GM13977 (cell line): ENCODE measurements at places on chromosomes 3 and 15.

DNA sequence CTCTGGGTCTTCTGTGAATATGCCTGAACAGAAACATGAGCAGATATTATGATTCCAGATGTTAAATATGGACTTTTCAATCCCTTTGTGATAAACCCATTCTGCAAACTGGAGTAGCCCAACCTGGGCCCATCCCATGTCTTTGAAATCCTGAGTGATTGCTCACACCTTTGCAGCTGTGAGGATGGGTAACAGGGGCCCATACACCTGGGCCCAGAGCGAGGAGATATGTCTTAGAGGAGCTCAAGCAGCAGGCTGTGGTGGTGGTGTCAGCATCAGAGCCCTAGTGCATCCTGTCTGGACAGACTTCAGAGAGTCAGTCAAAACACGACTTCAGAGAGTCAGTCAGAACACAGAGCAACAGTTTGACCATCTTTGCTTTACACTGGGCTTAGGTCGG is 64.9 kb upstream of the LIMD1 start:
- DNase-seq: no peak

GRCh38 chr15:59817053-59817452 is 127.9 kb upstream of the BNIP2 start:
- no peak for DNase-seq

- DNase-seq: no peak
Observed at GRCh38 chr15:47136236-47136635, 581.1 kb upstream of the SEMA6D start.

- no peak for DNase-seq
Observed at GRCh38 chr15:46938169-46938568, 779.1 kb upstream of the SEMA6D start.

GRCh38 chr3:94117729-94118128 is 54.9 kb downstream of the NSUN3 start:
- no peak for DNase-seq

DNA sequence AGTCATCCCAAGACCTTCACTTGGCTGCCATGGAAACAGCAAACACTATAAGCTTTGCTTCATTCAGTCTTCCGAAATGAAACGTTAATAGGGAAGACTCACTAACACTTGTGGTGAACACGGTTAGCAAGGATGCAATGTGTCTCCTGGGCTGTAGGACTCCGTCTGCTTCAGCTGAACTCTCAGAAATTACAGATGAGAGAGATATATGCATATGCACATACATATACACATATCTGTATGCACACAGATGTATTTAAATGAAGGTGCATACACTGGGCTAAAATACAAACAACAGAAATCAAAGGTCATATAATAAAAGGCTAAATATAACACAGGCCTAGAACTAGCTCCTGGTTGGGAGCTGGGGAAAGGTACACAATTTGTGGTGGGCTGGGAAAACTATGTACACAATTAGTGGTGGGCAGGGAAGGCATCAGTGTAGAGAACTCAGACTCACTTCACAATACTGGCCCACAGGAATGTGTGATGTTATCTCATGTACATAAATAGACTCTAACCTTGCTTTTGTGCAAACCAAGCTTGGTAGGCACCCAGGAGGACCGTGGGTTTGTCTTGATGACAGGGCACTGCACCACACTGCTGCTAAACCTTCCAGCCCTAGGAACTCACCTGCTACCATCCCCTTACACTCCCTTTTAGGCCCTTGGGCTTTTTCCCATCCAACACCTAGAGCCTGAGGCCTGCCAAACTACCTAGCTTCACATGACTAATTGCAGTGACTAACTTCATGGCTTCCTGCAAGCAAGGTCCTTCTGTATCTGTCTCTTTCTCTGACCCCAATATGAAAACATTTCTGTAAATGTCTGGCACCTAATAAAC is 873.1 kb downstream of the NSUN3 start:
- no peak for DNase-seq

GRCh38 chr3:32176989-32177701 is 61.3 kb upstream of the CMTM8 start:
- DNase-seq: peak; percentile 46
